ENCODE measurements at places on chromosomes 5 and 9.

DNA sequence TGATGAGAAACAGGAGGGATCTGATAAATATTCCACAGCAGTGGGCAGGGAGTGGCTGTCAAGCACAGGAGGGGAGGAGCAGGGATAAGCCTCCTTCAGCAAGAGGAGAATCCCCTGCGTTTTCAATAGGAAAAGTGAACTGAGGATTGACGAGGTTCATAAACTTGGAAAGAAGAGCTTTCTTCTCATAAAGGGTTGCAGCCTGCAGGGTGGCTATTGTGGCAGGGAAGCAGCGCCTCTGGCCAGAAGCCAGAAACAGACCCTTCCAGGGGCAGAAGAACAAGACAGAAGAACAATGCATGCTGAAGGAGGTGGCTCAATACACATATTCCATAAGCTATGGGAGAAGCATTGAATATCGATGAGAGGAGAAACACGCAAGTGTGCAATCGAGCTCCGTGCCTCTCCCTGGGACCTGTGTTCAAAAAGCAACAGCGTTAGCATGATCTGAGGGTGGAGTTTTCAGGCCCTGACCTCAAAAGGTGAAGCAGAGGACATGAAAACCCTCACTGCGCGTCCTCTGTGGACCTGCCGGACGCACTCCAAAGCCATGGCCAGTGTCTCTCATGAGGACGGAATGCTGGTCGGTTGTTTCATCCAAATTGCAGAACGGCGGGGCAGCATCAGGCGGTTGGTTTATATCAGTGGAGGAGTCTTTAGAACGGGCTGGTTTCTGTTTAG, 67.6 kb downstream of the ANKRD33B start:
- no peak for DNase-seq

- no peak for DNase-seq
These were observed 29.1 kb downstream of the KCNIP1 start for GRCh38 chr5:170532935-170533334.

DNA sequence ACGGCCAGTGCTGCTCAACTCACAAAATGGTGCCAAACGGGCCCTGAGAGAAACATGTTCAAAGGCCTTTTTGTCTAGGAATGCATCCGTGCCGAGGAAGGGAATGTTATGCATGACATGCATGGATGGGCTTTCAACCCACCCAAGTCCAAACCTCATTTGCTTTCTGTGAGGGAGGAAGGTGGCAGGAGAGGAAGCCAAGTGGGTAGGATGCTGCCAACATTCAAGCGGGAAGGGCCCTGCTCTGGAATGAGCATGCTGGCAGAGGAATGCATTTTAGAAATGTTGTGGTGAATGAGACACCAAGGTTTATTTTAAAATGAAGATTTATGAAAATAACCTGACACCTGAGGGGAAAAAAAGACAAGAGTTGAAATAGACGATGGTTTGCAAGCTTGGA, 479.1 kb downstream of the CCDC171 start:
- peak; percentile 28 for DNase-seq

- DNase-seq = peak; percentile 35
These were observed 1638.5 kb upstream of the C9orf72 start for GRCh38 chr9:29211580-29212396.

GRCh38 chr9:116271340-116271739, 117.7 kb downstream of the PAPPA start:
- DNase-seq = no peak

GRCh38 chr5:100444961-100445360, 90.2 kb upstream of the FAM174A start:
- DNase-seq = peak; percentile 8

Data from choroid plexus epithelial cell (primary cell).